COR-L47 (cell line): ENCODE measurements at places on chromosomes 12 and 14.

DNA sequence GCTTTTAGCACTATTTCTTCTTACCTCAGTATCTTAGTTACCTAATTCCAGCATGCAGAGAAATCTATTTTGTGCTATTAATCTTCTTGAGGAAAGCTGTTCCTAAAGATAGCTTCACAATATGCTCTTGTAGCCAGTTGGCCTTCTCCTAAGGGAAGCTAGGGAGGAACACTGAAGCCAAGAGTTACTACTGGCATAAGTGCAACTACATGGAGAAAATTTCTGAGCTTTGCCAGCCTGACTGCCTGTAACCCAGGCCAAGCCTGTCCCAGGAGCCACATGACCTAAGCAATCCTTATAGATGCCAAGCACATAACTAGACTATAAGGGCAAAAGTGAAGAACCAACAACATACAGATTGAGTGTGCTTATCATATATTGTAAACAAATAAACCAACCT is 890.2 kb downstream of the FLRT2 start:
- DNase-seq = no peak

GRCh38 chr12:19849208-19849607 is 409.9 kb downstream of the AEBP2 start:
- no peak for DNase-seq

DNA sequence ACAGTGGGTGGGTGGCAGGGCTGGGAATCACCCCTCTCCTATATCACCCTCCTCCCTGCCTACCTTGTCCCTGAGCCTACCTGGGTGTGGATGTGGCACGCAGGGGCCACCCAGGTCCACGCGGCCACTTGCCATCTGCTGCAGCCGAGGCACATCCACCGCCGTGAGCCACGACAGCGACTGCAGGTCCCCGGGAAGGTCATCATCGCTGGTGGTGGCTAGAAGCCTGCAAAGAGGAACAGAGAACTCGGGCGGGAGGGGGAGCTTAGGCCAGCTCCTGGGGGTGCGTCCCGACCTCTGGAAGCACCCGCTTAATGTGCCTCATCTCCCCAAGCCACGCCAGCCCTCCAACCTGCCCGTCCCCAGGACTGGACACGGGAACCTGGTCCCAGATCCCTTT is 19.0 kb downstream of the FOXN4 start:
- no peak for DNase-seq

DNA sequence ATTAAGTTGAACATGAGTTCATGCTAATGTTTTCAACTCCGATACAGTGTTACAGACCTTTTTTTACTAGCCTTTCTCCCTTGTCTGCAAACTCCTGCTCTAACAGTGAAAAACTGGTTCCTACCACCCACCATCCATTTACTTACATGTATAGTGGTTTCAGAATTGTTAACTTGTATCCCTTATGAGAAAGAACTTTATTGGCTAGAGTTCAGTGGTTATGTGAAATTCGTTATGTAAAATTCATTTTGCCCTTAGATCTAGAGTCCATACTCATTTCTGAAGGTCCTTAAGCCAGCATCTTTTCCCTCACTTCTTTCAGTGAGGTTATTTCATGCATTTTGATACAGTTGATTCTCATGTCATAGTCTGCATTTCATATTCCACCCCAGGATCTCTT is 51.0 kb downstream of the PRKCH start:
- no peak for DNase-seq

DNA sequence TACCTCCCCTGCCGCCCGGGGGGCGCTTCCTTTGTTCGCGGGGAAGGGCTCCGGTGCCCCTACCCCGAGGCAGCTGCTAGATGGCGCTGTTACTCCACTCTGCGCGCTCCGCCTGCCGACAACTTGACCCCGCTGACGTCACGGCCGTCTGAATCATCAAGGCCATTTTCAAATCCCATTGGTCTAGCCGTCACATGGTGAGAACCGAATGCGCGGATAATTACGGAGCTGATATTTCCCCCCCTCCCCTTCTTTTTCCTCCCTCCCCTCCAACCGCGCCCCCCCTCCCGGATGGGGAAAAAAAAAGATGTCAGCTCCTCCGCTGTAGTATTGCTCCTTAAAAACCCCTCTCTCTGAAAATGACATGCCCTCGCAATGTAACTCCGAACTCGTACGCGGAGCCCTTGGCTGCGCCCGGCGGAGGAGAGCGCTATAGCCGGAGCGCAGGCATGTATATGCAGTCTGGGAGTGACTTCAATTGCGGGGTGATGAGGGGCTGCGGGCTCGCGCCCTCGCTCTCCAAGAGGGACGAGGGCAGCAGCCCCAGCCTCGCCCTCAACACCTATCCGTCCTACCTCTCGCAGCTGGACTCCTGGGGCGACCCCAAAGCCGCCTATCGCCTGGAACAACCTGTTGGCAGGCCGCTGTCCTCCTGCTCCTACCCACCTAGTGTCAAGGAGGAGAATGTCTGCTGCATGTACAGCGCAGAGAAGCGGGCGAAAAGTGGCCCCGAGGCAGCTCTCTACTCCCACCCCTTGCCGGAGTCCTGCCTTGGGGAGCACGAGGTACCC is at the start of gene HOXC10:
Gene HOXC10, plus strand, starts transcription at position 246 of the 791 bp plus-strand sequence. Its CDS starts 114 bp downstream, at position 360.
- peak; percentile 47 for DNase-seq

- DNase-seq = no peak
Measured at GRCh38 chr14:23457587-23458445, 11.7 kb upstream of the NGDN start.

DNA sequence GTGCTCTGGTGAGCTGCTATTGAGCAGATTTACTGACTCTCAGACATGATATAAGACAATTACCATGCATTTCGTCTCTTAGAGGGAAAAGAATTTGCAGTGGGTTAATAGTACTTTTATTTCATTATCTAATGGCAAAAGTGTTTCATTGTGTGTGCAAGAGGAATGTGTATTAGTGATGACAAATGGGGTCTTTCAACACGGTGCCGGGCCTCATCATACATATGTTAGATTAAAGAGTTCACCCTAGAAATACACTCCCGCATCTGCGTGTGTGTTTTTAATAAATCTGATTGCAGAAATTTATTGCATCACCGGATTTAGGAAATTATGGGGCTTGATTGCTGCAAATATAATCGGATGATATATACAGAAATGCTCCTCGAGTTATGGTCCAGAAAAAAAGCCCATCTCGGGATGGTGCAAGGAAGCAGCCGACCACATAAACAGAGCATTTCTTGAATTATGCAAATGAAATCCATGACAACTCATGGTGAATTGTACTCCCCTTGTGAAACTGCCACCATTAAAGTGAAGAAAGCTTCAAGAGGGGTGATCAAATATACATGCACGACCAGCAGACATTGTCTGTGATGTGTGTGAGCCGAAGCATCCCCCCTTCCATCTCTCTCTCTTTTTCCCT is 156.0 kb downstream of the PHETA1 start:
- no peak for DNase-seq
